Colonic mucosa (tissue), 4 donors: ENCODE measurements at places on chromosomes 13 and 19. TPM values are rescaled to one million over a fixed set of nuclear protein-coding genes. Genes with fewer than 3 reads are reported as not detected.

GRCh38 chr19:44960906-44961728 is 5.9 kb downstream of the CLPTM1 start:
- peaks cover 14% of the 10 kb centered on the region for H3K36me3 ChIP-seq
- H3K27me3 ChIP-seq = no peaks in the 10 kb centered on the region
- no peak overlapping the region for H3K27ac ChIP-seq
- peaks cover 12% of the 10 kb centered on the region for H3K4me1 ChIP-seq
- DNase-seq = no peak
- no peak overlapping the region for H3K4me3 ChIP-seq

The LRRC63 gene
- total RNA-seq = not detected

- no peaks in the 10 kb centered on the region for H3K27me3 ChIP-seq
- no peaks in the 10 kb centered on the region for H3K4me1 ChIP-seq
- H3K27ac ChIP-seq = no peak overlapping the region
- DNase-seq = no peak
These were observed 246.1 kb downstream of the DCT start for GRCh38 chr13:94233401-94233800.

DNA sequence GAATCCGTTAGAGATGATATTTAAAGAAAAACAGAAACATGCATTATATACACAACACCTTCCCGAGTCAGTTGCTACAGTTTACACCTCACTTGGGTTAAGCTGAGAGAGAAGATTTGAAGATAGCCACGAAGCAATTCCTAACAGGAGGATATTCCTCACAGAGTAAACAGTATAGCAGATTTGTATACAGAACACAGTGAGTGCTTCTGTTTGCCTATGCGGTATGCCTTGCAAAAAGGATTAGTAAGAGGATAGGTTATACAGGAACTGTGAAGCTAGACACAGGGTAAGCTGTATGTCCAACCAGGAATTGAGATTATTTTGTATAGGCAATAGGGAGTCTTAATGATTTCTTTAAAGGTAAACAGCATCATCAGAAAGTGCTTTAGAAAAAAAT is 471.8 kb downstream of the LIG4 start:
- no peak overlapping the region for H3K27ac ChIP-seq
- H3K4me3 ChIP-seq = no peak overlapping the region
- no peaks in the 10 kb centered on the region for H3K4me1 ChIP-seq
- no peaks in the 10 kb centered on the region for H3K27me3 ChIP-seq
- no peaks in the 10 kb centered on the region for H3K36me3 ChIP-seq

The GPC6 gene
- 2.3 TPM for total RNA-seq

GRCh38 chr13:76213423-76213904 is 577.3 kb downstream of the LMO7 start:
- H3K4me3 ChIP-seq = no peak overlapping the region
- H3K27me3 ChIP-seq = no peaks in the 10 kb centered on the region
- DNase-seq = no peak
- H3K4me1 ChIP-seq = no peaks in the 10 kb centered on the region
- no peak overlapping the region for H3K27ac ChIP-seq

DNA sequence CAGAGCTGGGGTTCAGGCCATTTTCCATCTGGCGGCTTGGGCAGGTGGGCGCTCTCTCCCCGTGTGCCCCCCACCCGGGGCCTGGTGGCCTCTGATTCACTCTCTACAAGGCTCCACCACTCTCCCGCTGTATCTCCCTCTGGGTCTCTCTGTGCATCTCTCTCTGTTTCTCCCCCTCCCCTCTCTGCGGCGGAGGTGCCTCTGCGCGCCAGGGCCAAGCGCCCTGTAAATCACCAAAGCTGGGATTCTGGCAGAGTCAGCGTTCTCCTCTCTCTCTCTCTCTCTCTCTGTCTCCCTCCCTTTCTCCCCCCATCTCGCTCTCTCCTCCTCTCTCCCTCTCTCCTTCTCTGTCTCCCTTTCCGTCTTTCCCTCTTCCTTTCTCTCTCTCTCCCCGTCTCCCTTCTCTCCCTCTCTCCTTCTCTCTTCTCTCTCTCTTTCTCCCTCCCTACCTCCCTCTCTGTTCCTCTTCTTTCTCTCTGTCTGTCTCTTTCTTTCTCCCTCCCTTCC is 3.9 kb downstream of the NFIC start:
- no peaks in the 10 kb centered on the region for H3K27me3 ChIP-seq
- no peak for DNase-seq
- no peaks in the 10 kb centered on the region for H3K36me3 ChIP-seq
- H3K4me3 ChIP-seq = no peak overlapping the region
- H3K4me1 ChIP-seq = no peaks in the 10 kb centered on the region

The FGF9 gene
- total RNA-seq = 1.2 TPM
